Renal pelvis (tissue), 12 donors: ENCODE measurements at places on chromosomes 7 and 10. TPM values are rescaled to one million over a fixed set of nuclear protein-coding genes. Genes with fewer than 3 reads are reported as not detected.

GRCh38 chr10:46285300-46285699 lies 1.5 kb upstream of the ANTXRL start:
- DNase-seq = no peak

CYP3A7 gene
- polyA plus RNA-seq = 0.53 TPM

MCM10 gene
- 11.8 TPM for polyA plus RNA-seq

- DNase-seq = no peak
Observed at GRCh38 chr7:542713-543500, 23.3 kb upstream of the PDGFA start.

OGA gene
- polyA plus RNA-seq = 214 TPM

POLR2J2 gene
- 1.3 TPM for polyA plus RNA-seq

GRID2IP gene
- polyA plus RNA-seq = 0.63 TPM

DNA sequence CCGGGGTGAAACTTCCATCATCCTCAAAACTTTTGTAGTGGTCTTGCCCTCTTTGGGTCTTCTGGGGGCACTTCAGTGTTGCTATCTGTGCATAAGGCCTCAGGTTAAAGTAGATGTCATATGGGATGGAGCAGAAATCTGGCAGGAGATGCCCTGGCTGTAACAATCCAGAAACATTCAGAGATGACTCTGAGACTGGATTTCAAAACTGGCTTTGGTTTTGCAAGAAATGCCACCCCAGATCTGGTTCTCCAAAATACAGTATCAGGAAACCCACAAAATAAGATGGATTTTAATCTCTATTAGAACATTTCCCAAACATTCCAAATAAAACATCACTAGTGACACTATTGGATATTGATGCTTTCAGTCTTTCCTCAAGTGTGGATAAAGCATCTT lies 191.5 kb downstream of the REEP3 start:
- no peak for DNase-seq

DNA sequence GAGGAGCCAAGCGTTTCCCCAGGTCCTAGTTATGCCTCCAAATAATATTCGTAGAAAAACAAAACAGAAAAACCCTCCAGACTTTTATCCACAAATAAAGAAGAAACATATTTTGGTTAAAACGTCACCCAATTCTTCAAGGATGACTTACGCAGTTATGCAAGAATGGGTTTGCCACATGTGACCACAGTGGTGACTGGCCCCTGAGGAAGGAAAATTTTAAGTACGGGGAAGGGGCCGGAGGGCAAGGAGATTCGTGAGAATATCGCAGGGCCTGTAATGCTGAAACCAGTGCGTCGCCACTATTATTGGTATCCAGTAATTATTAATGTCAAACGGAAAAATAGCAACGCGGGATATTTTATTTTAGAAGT lies 537 bp upstream of the MRPS24 start:
- peak; percentile 21 for DNase-seq

GRCh38 chr7:52825611-52826010 lies 209.8 kb upstream of the POM121L12 start:
- no peak for DNase-seq

DNA sequence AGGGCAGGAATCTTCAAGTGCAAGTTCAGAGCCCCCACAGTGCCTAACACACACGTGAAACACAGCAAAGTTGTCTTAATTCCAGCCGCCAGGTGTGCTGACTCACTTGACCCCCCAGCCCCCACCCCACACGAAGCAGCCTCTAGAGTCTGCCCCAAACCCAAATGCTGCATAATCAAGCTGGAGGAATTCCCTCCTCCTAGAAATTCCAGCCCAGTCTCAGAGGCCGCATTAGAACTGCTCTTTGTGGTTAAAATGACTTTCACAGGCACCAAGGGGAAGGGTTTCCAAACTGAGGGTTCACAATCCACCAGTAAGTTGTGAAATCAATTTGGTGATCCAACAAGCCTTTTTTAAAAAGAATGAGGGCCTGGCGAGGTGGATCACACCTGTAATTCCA lies 67.0 kb upstream of the PLXNA4 start:
- DNase-seq = no peak

OPALIN gene
- not detected for polyA plus RNA-seq

ZNF804B gene
- polyA plus RNA-seq = 0.17 TPM
